ENCODE measurements at places on chromosomes 2 and 18.

GRCh38 chr18:40867459-40867858 is 1087.6 kb upstream of the PIK3C3 start:
- DNase-seq = no peak

DNA sequence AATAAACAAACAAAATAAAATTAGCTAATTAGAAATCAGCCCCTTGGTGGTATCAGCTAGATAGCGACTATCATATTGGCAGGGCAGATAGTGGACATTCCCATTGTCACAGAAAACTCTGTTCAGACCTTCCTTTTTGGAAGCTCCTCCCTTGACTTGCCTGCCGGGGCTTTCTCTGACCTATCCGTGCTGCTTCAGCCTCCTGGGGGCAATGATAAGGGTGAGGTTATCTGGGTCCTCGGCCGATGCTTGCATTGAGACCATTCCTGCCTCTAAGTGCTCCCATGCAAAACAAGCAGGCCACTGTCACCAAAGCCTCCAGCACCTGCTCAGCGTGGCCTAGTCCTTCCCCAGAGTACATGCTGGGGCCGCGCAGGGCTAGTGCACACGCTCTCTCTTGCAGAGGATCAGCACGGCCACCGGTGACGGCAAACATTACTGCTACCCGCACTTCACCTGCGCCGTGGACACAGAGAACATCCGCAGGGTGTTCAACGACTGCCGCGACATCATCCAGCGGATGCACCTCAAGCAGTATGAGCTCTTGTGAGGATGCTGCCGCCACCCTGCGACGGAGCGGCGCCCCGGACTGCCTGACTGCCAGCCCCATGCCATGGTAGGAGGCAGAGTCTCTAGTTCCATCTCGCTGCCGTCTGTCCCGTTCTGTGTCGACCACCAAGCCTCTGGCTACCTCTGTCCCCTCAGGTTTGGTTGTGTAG is 27.4 kb downstream of the MPPE1 start:
- no peak for DNase-seq

- no peak for DNase-seq
Measured at GRCh38 chr18:58392324-58393000, 236.4 kb downstream of the ALPK2 start.

DNA sequence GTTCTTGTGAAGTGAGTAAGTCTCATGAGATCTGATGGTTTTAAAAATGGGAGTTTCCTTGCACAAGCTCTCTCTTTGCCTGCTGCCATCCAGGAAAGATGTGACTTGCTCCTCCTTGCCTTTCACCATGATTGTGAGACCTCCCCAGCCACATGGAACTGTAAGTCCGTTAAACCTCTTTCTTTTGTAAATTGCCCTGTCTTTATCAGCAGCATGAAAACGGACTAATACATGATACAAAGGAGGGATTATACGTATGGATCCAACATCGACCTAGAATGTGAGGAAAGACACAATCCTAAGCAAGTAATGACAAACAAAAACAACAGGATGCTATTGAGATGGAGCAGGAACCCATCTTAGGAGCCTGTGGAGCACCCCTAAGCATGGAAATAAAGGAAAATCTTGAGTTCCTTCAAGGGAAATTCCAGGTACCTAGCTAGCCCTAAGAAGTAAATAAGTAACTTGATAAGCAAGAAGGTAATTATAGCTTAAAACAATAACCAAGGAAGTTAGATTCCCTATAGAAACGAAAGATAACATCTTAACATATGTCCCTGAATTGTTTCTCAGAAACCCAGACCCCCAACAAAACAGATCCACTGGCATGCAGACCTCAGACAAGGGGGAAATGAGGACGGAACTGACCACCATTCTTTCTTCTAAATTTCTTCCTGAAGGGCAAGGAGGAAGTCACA is 1.5 kb upstream of the TNFRSF11A start:
- no peak for DNase-seq

- no peak for DNase-seq
Measured at GRCh38 chr2:74882299-74882687, 48.4 kb downstream of the HK2 start.

DNA sequence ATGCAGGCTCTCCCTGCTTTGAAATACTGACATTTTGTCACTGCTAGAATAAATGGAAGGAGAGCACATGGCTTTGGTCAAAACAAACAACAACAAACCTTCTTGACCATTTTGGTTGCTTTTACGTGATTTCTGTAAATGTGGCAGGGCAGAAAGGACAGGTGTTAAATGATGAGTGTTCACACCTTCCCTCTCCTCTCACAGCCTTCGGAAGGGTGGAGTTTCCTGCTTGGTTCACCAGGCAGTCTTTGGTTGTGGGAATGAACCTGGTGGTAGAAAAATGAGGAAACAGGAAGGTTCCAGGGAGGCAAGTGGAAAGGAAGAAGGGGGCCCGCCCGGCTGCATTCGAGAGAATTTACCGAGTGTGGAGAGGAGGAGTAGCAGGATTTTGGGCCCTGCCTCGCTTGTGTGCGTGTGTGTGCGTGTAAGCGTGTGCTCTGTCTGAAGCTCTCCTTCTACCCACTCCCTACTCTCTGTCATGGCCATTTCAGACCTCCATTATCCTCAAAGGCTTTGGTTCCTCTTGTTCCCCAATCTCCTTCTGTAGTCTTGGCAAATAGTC is 23.7 kb upstream of the SPP2 start:
- no peak for DNase-seq

GRCh38 chr2:219071131-219071816 is 10.6 kb upstream of the IHH start:
- DNase-seq = no peak

GRCh38 chr18:23619388-23619881 is 33.1 kb upstream of the NPC1 start:
- no peak for DNase-seq

GRCh38 chr2:196783431-196784094 is 15.9 kb downstream of the GTF3C3 start:
- no peak for DNase-seq

DNA sequence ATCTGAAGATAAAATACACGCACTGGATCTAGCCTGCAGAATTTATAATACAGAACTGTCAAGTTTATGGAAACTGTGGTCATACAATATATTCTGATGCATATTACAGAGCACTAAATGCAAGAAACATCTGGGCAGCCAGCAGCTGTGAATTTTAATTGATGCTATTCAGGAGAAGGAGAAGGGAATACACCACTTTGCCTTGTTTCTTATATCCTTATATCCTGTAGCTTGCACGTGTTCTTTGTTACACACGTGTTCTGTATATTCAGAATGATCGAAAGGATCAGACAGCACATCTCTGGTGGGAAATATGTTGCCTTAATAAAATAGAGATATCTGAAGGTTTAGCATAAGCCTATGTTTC is 335.8 kb downstream of the AGPS start:
- no peak for DNase-seq

- no peak for DNase-seq
Measured at GRCh38 chr2:181850936-181851560, 40.5 kb upstream of the ITPRID2 start.

GRCh38 chr2:85668857-85669142 is 801 bp upstream of the SFTPB start:
- no peak for DNase-seq

- DNase-seq = no peak
Measured at GRCh38 chr2:79876430-79876829, 363.6 kb downstream of the CTNNA2 start.

DNA sequence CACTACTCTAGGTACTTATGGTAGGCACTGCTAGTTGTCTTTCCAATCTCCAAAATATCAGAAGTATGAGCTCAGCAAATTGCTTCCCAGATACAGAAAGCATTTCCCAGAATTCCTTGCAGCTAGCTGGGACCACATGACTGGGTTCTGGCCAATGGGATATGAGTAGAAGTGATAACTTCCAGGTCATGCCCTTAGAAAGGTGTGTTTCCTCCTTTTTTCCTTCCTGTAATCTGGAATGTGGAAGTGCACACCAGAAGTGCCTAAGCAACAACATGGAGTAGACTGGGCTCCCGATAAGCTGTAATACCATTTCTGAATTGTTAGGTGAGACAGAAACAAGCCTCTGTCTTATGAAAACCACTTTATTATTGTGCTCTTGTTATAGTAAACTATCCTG is 279.8 kb downstream of the ZNF385B start:
- no peak for DNase-seq

- DNase-seq = no peak
Measured at GRCh38 chr18:56716692-56717146, 65.6 kb downstream of the WDR7 start.

DNA sequence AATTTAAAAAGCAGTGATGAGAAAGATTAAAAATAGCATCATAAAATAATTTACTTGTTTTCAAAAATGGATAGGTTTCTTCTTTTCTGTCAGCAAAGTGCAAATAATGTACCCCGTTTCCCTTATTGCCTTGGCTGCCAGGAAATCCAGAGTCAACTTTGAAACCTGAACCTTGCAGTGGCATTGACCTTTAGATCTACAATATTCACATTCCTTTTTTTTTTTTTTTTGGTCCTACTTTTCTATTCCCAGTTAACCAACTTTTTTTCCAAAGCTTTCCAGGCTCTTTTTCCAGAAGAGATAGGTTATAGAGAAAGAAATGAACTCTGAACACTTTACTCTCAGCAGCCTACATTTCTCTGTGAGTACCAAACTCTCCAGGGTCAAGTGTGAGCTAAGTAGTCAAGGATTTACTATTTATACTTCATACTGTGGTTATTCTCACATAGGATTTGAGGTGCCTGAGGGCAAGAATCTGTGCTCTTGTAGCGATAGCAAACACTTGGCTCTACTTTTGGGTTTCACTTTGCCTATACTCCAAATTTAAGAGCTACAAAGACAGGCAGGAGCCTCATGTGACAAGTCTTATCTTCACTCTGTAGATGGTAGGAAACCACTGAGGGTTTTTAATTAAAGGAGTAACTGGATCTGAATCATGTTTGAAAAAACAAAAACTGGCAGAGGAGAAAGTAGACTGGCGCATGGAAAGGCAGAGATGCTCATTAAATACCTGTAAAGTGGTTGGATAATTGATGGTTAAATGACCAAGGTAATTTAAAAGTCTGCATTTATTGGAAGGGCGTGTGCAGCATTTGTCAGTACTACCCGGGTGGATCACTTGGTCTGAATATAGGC is 63.2 kb upstream of the TMEM17 start:
- no peak for DNase-seq

GRCh38 chr2:157839162-157839801 is 36.8 kb downstream of the ACVR1 start:
- no peak for DNase-seq

GRCh38 chr2:14352067-14352466 is 280.4 kb upstream of the LRATD1 start:
- DNase-seq = no peak

GRCh38 chr2:53778536-53779162 is 8.1 kb downstream of the ASB3 start:
- DNase-seq = no peak

DNA sequence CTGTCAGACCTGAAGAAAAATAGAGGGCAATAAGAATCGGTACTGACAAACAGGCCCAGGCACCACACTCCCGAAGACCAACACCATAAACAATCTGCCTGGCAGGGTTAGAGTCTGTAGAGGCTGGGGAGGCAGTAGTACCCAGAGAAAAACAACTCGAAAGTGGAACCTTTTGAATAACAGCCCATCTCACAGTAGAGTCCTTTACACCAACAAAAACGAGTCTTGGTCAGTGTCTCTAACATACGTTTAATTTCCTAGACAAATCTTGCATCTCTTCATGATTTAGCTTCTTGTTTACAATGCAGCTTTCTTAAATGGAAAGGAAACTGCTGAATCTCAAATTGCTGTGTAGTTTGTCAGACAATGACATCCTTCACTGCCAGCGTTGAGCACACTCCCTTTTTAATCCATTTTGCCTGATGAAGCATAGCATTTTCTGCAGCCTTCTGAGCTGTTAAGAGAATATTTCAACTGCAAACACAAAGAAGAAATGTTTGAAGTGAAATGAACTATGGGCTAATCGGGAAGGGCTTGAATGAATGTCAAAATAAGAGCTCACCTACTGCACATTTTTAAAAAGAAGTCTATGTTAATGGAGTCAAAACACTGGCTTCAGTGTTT is 73.1 kb upstream of the DSG1 start:
- DNase-seq = no peak

DNA sequence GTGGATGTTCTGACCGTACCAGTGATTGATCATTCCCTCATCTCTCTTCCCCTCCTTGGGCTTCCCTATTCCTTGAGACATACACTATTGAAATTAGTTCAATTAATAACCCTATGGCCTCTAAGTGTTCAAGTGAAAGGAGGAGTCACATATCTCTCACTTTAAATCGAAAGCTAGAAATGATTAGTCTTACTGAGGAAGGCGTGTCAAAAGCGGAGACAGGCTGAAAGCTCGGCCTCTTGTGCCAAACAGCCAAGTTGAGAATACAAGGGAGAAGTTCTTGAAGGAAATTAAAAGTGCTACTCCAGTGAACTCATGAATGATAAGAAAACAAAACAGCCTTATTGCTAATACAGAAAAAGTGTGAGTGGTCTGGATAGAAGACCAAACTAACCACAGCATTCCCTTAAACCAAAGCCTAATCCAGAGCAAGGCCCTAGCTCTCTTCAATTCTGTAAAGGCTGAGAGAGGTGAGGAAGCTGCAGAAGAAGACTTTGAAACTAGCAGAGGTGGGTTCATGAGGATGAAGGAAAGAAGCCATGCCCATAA is 144.4 kb upstream of the LYPD6 start:
- no peak for DNase-seq

GRCh38 chr2:8215159-8215863 is 466.5 kb upstream of the ID2 start:
- no peak for DNase-seq

DNA sequence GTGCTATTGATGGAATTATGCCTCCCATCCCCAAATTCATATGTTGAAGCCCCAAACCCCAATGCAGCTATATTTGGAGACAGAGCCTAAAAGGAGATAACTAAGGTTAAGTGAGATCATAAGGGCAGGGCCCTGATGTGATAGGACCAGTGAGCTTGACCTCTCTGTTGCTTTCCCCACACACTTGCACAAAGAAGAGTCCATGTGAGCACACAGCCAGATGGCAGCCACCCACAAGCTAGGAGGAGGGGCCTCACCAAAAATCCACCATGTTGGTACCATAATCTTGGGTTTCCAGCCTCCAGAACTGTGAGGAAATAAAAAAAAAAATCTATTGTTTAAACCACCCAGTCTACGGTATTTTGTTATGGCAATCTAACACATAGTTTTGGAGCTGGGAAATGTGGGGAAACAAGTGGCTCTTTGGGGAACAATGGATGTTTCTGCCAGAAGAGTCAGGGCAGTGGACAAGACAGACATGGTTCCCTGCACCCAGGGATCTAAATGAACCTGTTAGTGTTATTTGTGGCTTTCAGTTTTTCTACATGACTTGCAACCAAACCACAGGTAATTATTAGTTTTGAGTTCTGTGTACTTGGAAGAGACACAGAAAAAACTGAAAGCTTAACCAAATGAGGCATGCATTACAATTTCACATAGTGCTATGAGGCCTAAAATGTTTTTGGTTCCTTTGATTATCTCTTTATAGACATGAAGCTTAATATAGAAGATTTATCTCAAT is 259.1 kb downstream of the LTBP1 start:
- no peak for DNase-seq

- DNase-seq = no peak
Measured at GRCh38 chr2:128472789-128473174, 154.1 kb upstream of the HS6ST1 start.
